Activated naive CD4-positive, alpha-beta T cell treated with anti-CD3 and anti-CD28 coated beads, Interleukin-2, amount 10 ng/mL, durations not matched to agents 7 days and 5 days (primary cell): ENCODE measurements at places on chromosomes 7 and 10.

DNA sequence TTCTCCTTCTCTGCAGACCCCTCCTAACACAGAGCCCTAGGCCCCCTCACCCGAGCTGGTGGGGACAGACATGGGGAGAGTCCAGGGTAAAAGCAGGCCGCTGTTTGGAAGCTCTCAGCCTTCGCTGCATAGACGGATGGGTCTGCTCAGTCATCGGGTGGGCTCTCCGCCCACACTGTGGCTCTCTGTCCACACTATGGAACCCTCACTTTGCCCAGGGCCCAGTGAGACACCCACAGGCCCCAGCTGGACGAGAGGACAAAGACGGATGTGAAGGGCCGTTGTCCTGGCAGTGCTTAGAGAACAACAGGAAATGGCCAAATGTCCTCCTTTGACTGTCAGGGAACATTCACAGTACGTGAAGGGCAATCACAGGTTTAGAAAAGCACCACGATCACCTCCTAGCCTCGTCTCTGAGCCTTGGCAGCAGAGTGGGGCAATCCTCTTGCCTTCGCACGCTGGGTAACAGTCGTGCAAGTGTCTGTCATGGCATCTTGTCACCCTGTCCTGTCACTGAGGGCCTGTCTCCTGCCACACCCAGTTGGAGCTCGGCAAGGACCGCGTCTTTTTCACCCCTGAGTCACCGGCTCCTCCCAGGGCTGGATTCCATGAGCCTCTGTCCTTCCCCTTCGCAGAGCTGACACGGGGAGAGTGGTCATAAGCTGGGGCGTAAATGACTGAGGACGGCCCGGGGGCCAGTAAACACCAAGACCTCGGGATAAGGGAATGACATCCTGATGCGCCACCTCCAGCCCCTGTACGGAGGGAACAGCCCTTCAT is 80.6 kb downstream of the PRKAG2 start:
- no peak for DNase-seq

DNA sequence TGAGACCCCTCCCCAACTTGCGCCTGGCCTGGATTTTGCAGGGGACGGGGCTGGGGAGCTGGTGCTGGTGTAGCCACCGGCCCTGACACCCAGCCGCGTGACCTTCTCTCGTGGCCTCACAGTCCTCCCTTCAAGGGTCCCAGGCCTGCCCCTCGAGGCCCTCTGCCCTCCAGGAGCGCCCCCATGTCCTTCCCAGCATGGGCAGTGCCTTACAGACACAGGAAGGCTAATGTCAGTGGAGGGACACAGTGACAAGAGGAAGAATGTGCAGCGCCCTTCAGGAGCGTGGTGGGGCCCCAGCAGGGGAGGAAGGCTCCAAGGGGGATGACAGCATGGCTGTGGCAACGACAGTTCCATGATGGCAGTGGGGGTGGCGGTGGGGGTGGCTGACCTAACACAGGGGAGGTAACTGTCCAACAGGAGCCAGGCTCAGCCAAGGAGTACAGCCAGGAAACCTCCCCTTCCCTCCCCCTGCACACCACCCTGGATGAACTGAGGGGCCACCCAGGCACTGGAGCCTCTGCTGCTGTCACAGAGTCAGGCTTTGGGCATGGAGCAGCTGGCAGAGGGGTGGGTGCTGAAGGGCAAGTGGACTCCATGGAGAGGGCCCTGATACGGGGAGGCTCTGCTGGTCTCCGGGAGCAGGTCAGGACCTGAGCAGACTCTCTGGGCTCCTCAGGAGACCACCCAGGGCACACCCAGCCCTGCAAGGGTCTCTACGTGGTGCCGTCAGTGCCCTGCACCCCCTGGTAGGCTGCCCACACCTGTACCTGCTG is 76.0 kb upstream of the RET start:
- no peak for DNase-seq

DNA sequence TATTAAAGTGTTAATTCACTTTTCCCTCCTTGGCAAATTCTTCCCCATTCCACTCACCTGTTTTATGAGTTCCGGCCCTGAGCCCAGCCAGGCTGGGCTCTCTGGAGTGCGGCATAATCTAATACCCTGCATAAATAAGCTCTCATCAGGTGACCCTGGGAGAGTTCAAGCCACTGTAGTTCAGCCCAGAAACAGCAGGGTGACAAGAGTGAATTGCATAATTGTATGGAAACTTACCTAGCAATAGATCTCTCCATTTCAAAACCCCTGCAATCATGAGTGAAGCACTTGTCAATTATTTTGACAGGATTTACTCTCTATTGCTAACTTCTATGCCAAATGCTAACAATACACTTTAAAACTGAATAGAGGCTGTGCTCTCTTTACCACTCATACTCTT is 94.7 kb downstream of the OSBPL3 start:
- no peak for DNase-seq

GRCh38 chr10:21593986-21594385 is 60.0 kb downstream of the MLLT10 start:
- DNase-seq = no peak

GRCh38 chr10:35058134-35058533 is 32.0 kb downstream of the CUL2 start:
- no peak for DNase-seq

DNA sequence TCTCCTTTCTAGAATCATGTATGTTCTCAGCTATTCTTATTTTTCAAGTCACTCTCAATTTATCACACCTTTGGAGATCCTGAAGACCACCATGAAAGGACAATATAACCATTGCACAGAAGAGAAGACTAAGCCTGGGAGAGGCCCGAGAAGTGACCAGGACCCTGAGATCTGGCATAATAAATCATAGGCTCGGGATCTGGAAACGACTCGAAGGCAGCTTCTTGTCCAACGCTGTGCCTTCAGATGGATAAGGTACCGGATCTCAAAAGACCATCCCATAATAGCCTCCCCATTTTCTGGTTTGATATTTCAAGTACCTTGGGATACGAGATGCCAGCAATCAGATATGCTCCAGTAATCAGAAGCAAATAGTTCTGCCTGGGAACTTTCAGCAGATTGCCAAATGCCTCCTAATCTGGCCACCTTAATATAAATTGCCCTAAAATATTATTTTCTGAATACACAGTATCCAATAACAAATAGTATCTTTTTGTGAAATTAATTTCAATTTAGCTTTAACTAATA is 179.2 kb upstream of the ZMIZ1 start:
- DNase-seq = no peak

- DNase-seq = no peak
Measured at GRCh38 chr10:101934686-101935305, 91.2 kb upstream of the KCNIP2 start.

- peak; percentile 86 for DNase-seq
Measured at GRCh38 chr10:13787015-13787421, 200.3 kb downstream of the PRPF18 start.

DNA sequence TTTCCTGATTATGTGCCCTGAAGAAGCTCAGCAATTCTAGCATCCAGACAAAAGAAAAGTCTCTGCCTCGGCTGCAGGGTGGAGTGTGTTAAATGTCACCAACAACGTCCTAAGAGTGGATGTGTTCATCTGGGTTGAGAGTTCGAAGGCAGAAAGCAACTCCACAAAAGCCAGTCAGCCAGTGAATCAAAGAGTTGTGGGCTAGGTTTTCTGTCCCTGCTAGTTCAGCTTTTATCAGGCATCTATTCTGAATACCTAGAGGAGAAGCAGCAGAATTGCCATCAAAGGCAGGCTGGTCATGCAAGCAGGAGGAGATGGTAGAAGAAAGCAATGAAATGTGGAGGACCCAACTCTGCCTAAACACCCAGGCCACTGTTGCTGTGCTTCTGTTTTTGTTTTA is 205.2 kb downstream of the KLF6 start:
- DNase-seq = peak; percentile 44
